ENCODE measurements at places on chromosomes 6 and 20.

GRCh38 chr6:108671790-108672189, 111.1 kb downstream of the FOXO3 start:
- DNase-seq: no peak

DNA sequence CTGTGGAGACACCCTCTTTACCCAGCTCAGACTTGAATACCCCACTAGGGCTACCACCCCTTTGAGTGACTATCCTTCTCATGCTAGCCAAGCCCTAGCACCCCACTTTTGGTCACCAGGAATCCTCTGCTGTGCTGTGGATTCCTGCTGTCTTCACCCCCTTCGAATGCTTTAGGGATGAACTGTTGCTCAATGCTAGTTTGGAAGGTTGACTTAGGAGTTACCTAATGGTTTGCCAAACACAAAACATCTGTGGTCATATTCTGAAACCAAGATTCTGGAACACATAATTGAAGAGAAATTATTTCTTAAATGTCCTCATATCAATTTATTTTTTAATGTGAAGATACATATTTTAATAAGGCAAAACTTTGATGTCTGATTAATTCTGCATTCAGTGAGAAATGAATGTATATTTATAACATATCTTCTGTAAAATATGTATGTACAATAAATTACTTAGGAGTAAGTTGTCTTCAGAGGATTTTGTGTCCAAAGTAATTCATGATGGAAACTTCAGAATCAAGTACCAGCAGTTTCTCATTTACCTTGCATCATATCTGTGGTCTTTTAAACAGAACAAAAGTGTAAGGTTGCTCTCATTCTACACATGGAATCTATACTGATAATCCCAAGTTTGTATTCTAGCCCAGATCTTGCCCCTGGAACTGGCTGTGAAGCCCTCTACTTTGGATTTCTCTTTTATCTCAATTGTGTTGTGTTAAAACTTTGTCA, 46.9 kb downstream of the TMEM200A start:
- no peak for DNase-seq

- DNase-seq: no peak
These were observed 19.1 kb downstream of the AFDN start for GRCh38 chr6:167845856-167846255.

DNA sequence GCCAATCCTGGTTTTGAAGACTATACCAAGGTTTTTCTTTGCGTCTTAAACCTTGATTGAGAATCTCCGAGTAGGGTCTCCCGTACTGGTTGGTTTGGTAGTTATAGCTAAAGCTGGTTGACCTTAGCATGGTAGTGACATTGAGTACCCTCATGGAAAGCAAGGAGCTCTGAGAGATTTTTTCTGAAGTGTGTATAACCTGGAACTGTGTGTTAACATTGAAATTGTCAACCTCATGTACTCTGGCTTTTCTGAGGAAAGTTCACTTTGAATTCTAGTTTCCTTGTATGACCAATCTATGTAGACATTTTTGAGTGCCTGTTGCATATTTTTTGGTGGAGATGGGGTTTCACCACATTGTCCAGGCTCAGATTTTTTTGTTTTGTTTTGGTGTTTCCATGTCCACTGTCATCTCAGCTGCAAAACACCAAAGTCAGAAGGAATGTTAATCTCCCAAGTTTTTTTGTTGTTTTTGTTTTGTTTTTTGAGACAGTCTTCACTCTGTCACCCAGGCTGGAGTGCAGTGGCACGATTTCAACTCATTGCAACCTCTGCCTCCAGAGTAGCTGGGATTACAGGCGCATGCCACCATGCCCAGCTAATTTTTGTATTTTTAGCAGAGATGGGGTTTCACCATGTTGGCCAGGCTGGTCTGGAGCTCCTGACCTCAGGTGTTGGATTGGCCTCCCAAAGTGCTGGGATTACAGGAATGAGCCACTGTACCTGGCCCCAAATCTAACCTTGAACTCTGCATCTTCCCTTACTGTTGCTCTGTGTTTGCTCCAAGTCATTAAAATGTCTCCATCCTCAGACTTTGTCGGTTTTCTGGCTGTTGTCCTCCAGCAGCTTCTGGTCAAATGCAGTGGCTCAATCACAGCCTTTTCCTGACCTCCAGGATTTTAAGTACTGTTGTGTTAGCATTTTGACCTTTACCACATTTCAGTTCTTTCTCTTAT, 4.3 kb downstream of the RPS12 start:
- DNase-seq: no peak

GRCh38 chr20:13231031-13231752, 10.1 kb downstream of the ISM1 start:
- no peak for DNase-seq

- DNase-seq: no peak
These were observed 32.3 kb downstream of the IRF4 start for GRCh38 chr6:423799-424345.

GRCh38 chr20:36086767-36087166, 67.8 kb upstream of the EPB41L1 start:
- DNase-seq: no peak

GRCh38 chr20:51108638-51109363, 85.9 kb upstream of the KCNG1 start:
- no peak for DNase-seq

GRCh38 chr6:16840725-16841124, 79.5 kb upstream of the ATXN1 start:
- no peak for DNase-seq

DNA sequence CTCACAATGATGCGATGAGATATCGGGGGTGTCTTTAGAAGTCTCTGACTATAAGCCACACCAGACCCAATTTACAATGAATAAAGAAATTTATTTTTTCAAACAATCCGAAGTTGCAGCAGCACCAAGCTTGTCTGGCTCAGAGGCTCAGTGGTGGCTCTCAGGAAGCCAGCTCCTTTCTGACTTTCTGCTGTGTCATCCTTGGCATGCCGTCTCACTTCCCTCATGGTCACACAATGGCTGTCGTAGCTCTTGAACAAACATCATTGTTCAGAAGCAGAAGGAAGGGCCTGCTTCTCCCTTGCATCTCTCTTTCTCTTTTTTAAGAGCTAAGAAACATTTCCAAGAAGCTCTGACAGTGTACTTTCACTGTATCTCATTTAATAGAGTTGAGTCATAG, 299.0 kb downstream of the DOK5 start:
- no peak for DNase-seq

- no peak for DNase-seq
These were observed 106.7 kb upstream of the DTNBP1 start for GRCh38 chr6:15769511-15770018.

- DNase-seq: no peak
These were observed 36.4 kb upstream of the PMEPA1 start for GRCh38 chr20:57746201-57746600.

GRCh38 chr20:44810061-44810390, 320 bp downstream of the RIMS4 start:
- DNase-seq: no peak

DNA sequence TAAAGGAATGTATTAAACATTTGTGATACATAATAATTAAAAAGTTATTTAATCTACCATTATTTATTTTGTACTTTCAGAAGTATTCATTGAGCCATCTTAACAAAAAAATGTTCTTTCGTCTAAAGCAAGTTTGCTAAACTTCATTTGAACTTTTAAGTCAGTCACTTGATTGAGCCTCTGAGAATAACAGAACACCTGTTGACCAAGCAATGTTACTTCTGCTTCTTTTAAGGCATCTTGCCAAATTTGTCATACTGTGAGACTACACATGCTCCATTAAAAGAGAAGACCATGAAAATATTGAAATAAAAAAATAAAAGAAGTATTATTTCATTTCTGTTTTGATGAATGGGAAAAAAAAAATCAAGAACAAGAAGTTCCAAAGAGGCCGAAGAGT, 141.8 kb upstream of the BMP5 start:
- DNase-seq: no peak

DNA sequence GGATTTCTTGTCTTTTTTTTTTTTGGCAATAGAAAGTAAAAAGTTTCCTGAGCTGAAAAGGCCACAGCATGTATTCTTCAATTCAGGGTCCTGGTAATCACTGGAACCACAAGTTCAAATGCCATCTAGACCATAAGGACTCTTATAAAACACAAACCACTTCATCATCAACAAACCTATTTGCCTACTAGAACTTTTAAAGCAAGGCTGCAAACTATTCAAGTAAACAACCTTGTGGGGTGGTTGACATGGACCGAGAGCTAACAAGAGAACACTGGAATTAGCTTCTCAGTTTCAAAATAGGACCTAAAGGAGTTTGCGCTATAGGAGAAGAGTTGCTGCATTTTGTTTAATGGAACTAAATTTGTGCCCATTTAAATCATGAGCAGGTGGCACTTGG, 215.9 kb downstream of the ATXN1 start:
- no peak for DNase-seq

GRCh38 chr6:21949211-21949801, 347.5 kb downstream of the PRL start:
- DNase-seq: no peak

- no peak for DNase-seq
These were observed 399.4 kb upstream of the MARCKS start for GRCh38 chr6:113457751-113458150.

- no peak for DNase-seq
These were observed 59.6 kb downstream of the DOK5 start for GRCh38 chr20:54535033-54535432.

DNA sequence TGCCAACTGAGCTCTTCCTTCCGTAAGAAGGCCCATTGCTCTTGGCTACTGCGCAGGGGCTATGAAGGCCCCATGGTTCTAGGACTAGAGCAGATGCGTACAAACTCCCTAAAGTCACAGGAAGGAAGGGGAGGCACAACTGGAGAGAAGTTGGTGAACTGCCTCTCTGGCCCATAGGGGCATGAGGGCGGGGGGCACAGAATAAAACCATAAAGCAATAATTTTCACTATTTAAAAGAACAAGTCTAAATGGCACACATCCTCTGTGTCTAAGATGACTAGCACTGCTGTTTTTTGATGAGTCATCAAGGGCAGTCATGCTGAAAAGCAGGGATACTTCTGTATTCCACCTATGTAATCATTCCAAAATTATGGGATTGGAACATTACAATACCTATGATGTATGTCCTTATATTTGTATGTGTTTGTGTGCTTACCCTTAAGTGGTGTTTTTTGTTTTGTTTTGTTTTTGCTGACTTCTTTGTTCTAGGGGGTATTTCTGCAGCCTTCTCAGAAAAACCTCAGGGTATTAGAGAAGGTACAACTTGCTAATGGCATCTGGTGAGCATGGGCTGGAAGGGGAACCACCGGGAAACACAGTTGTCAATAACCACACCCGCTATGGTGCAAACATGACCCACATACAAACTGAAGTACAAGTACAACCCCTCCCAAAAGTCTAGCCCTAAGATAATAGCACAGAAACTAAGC, 36.9 kb downstream of the B4GALT5 start:
- peak; percentile 35 for DNase-seq

DNA sequence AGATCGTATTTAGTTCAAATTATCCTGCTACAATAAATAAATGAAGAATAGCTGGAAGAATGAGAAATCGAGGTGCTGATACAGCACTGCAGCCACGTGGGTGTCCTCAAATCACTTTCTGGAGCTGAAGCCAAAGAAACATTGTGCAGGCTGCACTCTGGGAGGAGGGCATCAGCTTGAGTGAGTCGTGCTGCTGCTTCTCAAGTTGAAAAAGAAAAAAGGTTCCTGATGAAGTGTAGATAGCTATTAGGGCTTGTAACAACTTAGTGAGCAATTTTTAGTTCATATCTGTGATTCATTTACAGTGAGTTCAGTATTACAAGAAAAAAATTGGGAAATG, 40.5 kb downstream of the DSE start:
- peak; percentile 63 for DNase-seq

GRCh38 chr6:15875797-15876196, 213.0 kb upstream of the DTNBP1 start:
- DNase-seq: no peak

- no peak for DNase-seq
These were observed 33.7 kb downstream of the NOL7 start for GRCh38 chr6:13648850-13649249.

DNA sequence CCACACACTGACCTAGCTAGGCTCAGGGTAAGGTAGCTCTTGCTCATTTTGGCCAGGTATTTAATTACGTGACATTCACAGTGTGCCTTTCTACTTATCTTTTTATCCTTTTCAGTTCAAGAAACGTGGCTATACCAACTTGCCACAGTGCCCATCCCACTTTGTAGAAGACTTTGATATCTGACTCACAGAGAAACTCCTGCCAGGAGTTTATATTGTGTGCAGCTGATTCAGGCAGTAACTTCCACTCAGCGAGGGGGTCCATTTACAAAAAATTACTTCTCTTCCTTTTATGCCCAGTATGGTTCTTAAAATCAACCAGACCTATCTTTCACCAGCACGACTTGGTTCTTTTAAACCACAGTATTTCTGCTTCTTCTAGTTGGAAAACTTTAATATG, 75.6 kb downstream of the PRL start:
- no peak for DNase-seq

DNA sequence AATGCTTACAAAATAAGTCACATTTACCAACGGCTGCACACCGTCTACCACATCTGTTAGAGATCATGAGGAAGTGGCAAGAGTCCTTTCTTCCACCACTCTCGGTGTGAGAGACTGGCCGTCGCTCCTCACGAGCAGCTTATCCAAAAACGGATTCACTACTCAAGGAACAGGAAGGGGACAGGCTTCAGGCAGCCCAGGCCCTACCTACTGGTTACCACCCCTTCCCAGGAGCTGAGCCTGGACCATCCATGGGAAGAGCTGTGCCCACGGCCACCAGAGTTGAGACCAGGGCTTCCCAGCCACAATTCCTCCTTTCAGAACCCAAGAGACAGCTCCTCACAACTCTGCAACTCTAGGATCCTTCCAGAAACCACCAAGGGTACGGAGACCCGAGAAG, 37.0 kb downstream of the FOXF2 start:
- no peak for DNase-seq

DNA sequence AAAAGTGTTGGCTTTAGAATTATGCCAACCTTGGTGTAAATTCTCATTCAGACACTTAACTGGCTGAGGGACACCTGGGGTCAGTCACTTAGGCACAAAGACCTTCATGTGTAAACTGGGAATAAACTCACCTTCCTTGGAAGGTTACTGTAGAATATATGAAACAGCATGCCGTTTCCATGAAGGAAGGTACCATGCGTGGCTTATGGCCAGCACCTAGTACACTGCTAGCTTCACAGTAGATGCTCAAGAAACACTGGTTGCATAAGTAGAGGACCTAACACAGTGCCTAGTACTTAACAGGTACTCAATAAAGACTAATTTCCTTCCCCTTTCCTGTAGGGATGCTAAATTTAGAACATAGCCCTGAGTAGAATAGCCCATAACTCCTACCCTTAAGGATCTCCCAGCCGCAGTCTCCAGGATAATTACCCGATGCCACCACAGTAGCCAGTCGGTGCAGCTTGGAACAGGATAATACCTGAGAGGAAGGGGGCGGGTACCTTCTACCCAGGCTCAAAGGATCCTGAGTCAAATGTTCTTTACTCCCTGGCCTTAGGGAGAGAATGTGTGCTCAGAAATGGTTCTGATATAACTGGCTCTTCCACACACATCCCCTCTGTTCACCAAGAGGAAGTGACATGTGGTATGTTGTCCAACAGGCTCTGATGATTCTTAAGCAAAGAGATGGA, 3.6 kb downstream of the BCL2L1 start:
- DNase-seq: no peak

Measured in adrenal gland (tissue), 19 donors.